Urothelium cell line (cell line): ENCODE measurements at places on chromosomes 16 and 17.
A peak's percentile ranks its signal among the peaks of the same experiment; 100 is the strongest.

DNA sequence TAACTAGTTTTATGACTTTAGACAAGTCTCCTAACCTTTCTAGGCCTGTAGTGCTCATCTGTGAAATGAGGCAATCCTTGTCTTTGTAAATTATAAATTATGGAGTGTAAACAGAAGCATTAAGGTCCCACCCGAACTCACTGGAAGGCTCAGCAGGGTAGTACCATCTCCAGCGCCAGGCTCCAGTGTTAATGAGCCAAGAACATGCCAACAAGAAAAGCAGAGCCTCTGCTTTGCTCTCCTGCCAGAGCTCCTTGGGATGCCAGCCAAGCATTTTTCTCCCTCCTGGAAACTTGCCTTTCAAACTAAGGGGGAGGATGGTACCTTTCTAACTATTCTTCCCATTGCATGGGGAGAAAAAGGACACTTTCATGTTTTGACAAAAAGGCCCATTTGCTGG, 14.9 kb downstream of the LIMD2 start:
- no peak for DNase-seq

GRCh38 chr17:31068291-31068690, 26.5 kb upstream of the NF1 start:
- peak; percentile 38 for DNase-seq

- no peak for DNase-seq
Measured at GRCh38 chr17:82687871-82688270, 10.6 kb downstream of the RAB40B start.

DNA sequence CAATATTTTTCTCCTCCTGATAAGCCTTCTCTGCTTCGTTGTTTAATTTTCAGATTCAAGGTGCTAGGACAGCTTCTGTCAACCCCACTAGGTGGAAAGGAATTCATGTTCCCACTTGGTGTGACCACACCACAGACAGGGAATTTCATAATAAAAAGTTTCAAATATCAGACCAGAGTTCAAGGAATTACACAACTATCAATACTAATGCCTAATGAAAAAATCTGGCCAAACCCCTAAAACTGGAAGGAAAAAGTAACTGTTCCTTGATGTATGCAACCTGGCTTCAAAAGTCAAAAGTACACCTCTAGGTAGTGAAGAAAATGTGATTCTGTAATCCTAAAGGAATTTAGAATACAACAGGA, 87.8 kb upstream of the CORO6 start:
- no peak for DNase-seq

DNA sequence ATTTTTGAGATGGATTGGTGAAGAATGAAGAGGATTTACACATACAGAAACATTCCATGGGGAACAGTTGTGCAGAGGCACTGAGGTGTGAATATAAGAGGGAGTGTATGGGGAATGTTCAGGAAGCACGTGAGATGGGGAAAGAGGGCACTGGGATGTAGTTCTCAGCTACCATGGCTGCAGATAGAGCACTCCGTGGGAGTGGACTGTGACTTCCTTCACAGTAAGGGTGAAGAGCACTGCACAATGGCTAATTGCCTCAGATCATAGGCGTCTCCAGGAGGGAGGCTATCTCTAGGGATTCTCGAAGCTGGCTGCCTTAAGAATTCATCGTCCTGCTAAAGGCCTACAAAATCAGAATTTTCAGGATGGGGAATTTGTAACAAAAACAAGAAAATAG, 7.0 kb downstream of the YPEL2 start:
- no peak for DNase-seq

GRCh38 chr16:58824201-58824600, 90.1 kb upstream of the GOT2 start:
- DNase-seq = no peak

- DNase-seq = no peak
Measured at GRCh38 chr17:7475764-7476422, 3.5 kb downstream of the ZBTB4 start.

DNA sequence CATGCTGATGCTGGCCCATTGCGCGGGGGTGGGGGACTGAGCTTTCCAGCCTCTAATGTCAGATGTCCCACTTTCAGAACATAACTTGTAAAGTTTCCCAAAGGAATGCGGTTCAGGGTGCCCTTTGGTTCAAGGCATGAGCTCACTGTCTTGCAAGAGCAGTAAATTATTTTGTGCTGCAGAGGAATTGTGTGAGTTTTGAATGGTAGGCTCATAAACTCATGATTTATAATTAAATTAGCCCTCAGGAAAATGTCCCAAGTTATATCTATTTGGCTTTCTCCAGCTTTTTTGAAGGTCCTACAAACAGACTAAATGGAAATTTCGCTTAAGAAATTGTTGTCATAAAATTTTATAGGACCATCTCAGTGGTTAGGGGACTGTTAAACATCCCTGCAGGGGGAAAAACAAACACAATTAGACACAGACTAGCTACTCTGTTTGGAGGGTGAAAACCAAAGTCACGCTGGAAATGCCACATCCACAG, 321.8 kb downstream of the HS3ST3B1 start:
- DNase-seq = no peak

GRCh38 chr16:84044118-84044488, 1.5 kb upstream of the SLC38A8 start:
- peak; percentile 21 for DNase-seq

- no peak for DNase-seq
Measured at GRCh38 chr17:68048996-68049395, 13.5 kb downstream of the KPNA2 start.

DNA sequence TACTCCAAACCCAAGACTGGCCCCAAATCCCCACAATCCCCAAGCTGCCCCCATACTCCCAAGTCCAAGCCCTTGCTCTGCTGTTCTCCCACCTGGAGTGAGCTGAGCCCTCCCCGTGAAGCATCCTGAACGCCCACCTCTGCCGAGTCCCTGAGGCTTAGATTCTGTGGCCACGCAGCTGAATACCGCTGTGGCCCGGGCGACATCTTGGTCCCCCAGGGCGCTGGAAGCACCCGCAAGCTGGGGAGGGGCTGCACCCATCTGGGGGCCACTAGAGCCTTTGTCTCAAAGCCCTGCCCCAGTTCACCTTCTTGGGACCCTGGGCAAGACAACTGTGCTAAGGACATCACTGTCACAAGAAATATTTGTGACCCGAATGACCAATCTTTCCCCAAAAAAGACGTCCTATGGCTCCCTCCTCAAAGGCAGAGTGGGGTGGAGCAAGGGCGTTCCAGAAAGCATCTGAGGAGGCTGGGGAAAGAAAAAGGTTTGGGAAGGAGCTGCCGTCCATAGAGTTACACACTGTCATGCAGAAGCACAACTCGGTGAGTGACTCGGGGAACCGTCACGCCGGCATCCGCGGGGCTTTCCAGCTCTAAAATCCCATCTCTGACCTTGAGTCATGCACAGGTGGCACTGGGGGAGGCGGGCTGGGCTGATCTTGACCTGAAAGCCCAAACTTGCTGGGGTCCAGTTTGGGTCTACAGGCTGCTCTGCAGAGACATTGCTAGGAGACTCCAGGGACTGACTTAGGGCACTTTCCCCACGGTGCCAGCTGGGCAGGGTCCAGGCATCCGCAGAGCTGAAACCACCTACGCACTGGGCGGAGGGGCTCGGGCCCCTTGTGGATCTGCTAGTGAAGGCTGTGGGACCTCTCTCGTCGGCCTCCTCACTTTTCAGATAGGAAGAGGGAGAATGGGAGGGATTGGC, 6.6 kb downstream of the PTX4 start:
- DNase-seq = no peak
